A172 (cell line): ENCODE measurements at places on chromosomes 4 and X. TPM values are rescaled to one million over a fixed set of nuclear protein-coding genes. Genes with fewer than 3 reads are reported as not detected.
A peak's percentile ranks its signal among the peaks of the same experiment; 100 is the strongest.

MAP9 gene
- total RNA-seq: 20.9 and 21.8 TPM in 2 replicates

INTS6L gene
- total RNA-seq: 0.14 and 0.38 TPM in 2 replicates

GPR50 gene
- not detected in 2 replicates for total RNA-seq

ZFX gene
- 35.0 and 45.7 TPM in 2 replicates for total RNA-seq

FRMPD3 gene
- total RNA-seq: 0.03 TPM in 1 of 2 replicates, not detected in the other

CNKSR2 gene
- not detected in 2 replicates for total RNA-seq

CT45A5 gene
- total RNA-seq: not detected in 2 replicates

SLC4A4 gene
- total RNA-seq: not detected in 2 replicates

NIPAL1 gene
- 0.29 and 0.88 TPM in 2 replicates for total RNA-seq

TLR2 gene
- not detected in 2 replicates for total RNA-seq

RASGEF1B gene
- not detected in 2 replicates for total RNA-seq

MND1 gene
- total RNA-seq: 28.9 and 39.6 TPM in 2 replicates

DGKK gene
- total RNA-seq: not detected in 2 replicates

DNA sequence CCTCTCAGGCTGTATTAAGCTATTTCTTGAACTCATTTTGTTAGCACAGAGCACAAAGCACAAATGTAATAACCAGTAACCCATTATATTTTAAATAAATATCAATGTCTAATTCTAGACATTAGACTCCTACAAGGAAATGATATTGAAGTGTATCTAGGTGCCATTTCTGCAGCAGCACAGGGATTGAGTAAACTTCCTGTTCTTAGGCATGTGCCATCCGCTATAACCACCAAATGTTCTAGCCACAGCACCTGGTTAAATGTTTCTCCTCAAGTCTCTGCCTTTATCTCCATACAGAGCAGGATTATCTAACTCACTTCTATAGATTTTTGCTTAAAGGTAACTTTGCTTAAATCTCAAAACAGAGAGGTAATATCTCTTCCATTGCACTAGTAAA lies 51.4 kb downstream of the SGMS2 start:
- no peak for DNase-seq

DNA sequence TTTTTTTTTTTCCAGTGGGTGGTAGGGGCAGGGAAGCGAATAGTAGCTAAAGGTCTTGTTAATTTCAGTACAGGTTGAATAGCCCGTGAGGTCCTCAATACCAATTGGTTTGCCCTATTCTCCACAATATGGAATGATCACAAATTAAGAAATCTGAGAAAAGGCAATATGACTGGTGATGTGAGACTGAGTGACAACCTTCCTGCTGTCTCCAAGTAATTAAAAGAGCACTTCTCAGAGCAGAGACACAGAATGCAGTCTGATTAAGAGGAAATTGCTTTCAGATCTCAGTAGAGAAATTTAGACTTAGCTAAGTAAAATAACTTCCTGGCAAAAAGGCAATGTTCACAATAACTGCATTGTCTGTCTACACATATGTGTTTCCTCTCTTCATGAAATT lies 23.0 kb downstream of the GPR174 start:
- no peak for DNase-seq

GRCh38 chr4:41359422-41359775 lies 102.7 kb downstream of the UCHL1 start:
- no peak for DNase-seq

- no peak for DNase-seq
Measured at GRCh38 chr4:149005191-149005590, 563.0 kb upstream of the NR3C2 start.

DNA sequence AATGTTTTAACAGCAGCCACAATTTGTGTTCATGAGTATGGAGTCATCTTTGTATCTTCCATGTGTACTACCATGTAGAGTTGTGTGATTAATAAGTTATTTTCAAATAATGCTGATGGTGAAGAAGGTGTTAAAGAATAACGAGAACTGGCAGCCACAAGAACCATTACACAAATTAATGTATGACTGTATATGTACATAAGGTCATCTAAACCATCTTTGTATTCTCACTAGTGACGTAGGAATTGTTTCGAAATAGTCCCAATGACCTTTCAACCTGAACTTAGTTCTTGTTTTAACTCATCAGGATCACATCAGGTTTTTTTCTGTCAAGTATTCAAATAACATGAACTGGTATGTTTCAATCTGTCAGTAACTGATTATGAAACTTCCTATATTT lies 48.3 kb upstream of the NOCT start:
- DNase-seq: no peak

GRCh38 chr4:68655764-68656444 lies 14.5 kb downstream of the UGT2B15 start:
- no peak for DNase-seq

- no peak for DNase-seq
Measured at GRCh38 chr4:128289523-128290158, 2.0 kb upstream of the PGRMC2 start.

DNA sequence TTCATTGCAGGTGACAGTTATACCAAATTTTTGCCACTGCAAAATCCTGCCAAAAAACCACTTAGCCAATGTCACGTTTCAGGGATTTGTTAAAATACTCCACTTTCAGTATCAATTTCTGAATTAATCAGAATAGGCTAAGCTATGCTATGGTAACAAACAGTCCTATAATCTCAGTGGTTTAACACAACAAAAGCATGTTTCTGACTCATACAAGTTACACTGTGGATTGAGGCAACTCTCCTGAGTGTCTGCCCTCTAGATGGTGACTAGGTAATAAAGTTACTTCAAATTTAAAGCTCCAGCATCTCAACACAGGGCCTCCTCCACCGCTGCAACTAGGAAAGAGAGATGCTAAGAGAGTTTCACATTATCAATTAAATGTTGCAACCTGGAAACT lies 23.0 kb upstream of the RADX start:
- no peak for DNase-seq

GRCh38 chrX:149987613-149988012 lies 49.3 kb upstream of the EOLA2 start:
- DNase-seq: no peak

DNA sequence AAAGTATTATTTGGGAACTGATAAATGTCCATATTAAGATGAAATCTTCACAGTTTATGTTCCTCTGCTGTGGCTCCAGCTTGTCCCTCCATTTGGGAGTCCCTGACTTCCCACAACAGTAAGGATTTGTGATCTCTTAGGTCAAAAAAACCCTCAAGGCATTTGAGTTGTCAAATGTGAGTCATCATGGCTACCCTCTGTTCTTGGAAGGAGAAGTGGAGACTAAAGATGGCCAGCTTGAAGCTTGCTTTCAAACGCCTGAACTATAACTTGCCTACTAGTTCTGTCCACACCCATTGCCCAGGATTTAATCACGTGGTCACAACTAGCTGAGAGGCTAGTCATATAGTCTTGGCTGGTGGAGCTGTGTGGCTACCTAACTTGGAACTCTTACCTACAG lies 107.8 kb downstream of the CCNG2 start:
- DNase-seq: no peak

GRCh38 chr4:108742451-108743420 lies 20.1 kb downstream of the ETNPPL start:
- no peak for DNase-seq

DNA sequence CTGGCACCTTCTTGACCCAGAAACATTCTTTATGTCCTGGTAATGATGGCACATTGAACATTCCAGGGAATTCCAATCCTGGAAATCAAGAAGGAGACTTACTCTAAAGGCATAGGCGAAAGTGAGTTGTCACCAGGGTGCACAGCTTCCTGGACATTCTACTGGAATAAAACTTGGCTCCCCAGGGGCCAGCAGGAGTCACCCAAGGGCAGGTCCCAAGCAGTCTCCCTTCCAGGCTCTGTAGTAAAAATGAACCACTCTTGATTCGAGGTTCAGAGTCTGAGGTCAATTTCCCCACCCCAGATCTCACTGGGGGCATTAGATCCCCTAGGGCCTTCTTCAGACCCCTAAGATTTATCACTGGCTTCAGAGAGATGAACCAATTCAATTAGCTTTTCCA lies 338.7 kb upstream of the GATB start:
- no peak for DNase-seq

DNA sequence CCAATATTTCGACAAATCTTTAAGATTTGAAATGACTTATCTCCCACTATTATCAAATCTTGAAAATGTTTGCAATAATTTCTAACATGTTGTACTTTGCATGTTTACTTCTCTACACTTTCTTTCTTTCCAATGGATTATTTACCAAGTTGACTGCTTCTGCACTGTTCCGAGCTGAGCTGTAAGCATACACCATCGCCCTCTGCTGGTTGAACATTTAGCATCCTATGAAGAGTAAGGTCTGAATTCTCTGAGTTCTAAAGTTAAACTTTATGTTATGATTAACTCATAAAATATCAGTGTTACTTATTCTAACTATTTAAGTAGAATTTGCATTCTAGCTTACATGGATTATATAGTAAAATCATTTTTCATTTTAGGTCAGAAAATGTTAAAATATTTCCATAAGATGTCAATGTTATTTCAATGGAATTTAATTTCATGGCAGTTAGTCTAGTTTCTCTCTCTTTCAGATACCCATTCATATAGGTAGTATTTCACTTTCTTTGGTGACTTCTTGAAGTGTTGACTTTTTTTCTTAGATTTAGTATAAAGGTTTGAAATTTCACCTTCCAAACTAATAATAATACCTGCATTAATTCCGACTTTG lies 137.4 kb downstream of the DKK2 start:
- peak; percentile 51 for DNase-seq

GRCh38 chr4:113109106-113109718 lies 59.8 kb downstream of the ANK2 start:
- no peak for DNase-seq

GRCh38 chrX:153970357-153971123 lies 1.1 kb downstream of the HCFC1 start:
- peak; percentile 82 for DNase-seq

DNA sequence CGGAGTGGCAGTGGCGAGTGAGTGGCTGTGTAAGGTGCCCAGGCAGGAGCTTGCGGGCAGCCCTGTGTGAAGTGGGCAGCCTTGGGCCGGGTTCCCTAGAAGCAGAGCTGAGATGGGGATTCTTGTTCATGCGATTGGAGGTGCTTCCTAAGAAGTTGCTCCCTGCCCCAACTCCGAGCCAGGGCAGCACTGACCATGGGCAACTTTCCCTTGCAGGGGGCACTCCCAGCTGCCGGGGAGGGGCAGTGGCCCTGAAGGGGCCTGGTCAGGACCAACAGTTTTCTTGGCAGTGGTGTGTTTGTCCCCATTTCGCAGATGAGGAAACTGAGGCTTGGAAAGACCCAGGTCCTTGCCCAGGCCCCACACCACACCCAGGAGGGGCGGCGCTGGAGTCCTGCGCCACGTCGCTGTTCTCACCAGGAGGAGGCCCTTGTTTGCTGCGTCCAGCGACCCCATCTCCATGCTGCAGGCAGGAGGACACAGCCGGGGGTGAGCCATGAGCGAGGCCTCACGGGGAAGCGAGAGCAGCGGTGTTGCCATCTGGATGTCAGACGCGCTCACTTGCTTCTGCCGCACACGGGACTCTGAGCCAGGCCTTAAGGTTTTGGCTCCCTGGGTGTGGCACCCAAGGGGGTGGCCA lies 68.9 kb downstream of the TRMT44 start:
- DNase-seq: no peak

DNA sequence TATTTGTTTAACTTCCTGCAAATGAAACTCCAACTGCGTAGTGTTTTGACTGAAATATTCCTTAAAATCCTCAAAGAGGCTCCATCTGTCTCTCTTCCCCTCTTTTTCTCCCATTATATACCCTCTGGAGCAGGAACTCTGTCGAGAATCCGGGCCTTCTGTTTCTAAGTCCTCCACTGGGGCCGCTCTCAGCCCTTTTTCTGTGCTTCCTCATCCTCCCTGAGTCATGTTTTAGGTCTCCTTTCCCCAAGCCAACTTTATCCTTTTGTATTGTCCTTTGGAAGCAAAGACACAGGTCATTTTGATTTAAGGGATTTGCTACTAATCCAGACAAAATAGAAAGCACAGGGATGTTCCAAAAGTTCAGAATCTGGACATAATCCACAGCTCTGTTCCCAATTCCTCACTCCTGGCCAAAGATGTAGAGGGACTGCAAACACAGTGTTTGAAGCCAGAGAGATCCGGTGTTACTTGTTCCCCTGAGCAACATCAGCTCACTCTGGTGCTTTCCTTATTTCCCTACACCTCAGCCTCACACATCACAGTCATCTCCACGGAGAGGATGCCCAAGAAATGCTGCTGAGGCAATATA lies 131.0 kb upstream of the KLF3 start:
- no peak for DNase-seq

GRCh38 chr4:122012735-122013134 lies 60.9 kb upstream of the TRPC3 start:
- DNase-seq: no peak

GRCh38 chr4:15702941-15703403 lies at the start of gene BST1:
Gene BST1 (plus strand): TSS chr4:15703065. CDS start chr4:15703145, 80 bp downstream.
- DNase-seq: no peak

GRCh38 chr4:63122955-63123354 lies 1286.3 kb downstream of the TECRL start:
- no peak for DNase-seq

GRCh38 chr4:34932591-34932990 lies 1311.7 kb downstream of the ARAP2 start:
- no peak for DNase-seq

DNA sequence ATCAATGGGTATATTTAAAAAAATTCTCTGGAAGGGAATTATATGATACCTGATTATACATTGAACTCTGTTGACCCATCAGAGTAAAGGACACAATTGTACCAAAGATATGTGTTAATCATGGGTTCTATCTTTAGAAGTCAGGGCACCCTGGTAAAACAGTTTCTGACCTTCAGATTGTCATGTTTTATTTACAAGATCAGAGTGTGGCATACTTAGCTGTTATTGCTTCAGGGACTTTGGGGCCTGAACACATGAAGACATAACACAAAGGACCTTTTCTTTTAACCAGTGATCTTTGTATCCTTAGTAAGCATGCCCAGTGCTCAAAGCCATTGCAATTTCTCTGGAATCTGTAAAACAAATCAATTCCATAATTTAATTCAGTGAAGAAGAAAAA lies 204.8 kb upstream of the RPS6KA3 start:
- no peak for DNase-seq

DNA sequence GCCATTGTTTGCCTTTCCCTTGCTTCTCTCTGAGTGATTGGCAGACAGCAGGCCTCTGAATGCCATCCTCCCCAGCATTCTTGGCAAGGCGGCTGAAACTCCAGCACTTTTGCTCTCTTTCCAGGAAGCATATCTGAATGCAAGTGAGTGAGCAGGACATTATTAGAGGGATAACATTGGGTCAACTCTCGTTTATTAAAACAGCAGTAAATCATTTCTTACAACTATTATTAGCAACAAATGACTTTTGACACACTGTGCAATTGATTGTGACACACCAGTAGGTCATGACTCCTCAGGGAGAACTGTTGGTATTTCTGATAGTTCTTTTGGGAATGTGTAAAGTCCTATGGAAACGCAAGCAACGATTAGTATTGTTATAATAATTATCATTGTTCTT lies 103.8 kb downstream of the EFNB1 start:
- DNase-seq: no peak

- DNase-seq: no peak
Measured at GRCh38 chr4:67700116-67700737, 728 bp downstream of the UBA6 start.

GRCh38 chr4:48175328-48175727 lies 41.3 kb upstream of the TXK start:
- peak; percentile 12 for DNase-seq

GRCh38 chrX:148380107-148380506 lies 120.3 kb upstream of the AFF2 start:
- DNase-seq: peak; percentile 16

GRCh38 chr4:46425775-46426400 lies 36.0 kb upstream of the GABRA2 start:
- DNase-seq: no peak
